Hippocampal formation (tissue), 2 donors: ENCODE measurements at places on chromosomes 16 and 17.

GRCh38 chr17:49972486-49973270, 3.7 kb downstream of the DLX4 start:
- no peak for DNase-seq

GRCh38 chr17:43695970-43696865, 34.5 kb upstream of the MEOX1 start:
- no peak for DNase-seq

- no peak for DNase-seq
Measured at GRCh38 chr16:19804538-19805323, 79.9 kb downstream of the GPRC5B start.

GRCh38 chr17:51842763-51843162, 315.8 kb downstream of the CA10 start:
- no peak for DNase-seq

- no peak for DNase-seq
Measured at GRCh38 chr17:31310886-31311285, 3.0 kb downstream of the EVI2B start.

GRCh38 chr16:31477220-31478216, 5.4 kb upstream of the SLC5A2 start:
- DNase-seq = no peak
